ENCODE measurements at places on chromosomes 2 and 18. TPM values are rescaled to one million over a fixed set of nuclear protein-coding genes. Genes with fewer than 3 reads are reported as not detected.

The GPR45 gene
- total RNA-seq = not detected

The TSPYL6 gene
- under 0.01 TPM for total RNA-seq

The PDCD1 gene
- total RNA-seq = not detected

The SCN2A gene
- 7.8 TPM for total RNA-seq

The COLEC11 gene
- not detected for total RNA-seq

The TBR1 gene
- not detected for total RNA-seq

The PLB1 gene
- 2.0 TPM for total RNA-seq

The GAREM1 gene
- total RNA-seq = 3.5 TPM

The TEX261 gene
- total RNA-seq = 36.9 TPM

The LIMS1 gene
- 145 TPM for total RNA-seq

The ASB18 gene
- not detected for total RNA-seq

The SKOR2 gene
- total RNA-seq = not detected

The NLRC4 gene
- not detected for total RNA-seq

The ZBTB7C gene
- total RNA-seq = not detected

The SPATA3 gene
- not detected for total RNA-seq

The CROCC2 gene
- total RNA-seq = 1.0 TPM

The SH2D6 gene
- not detected for total RNA-seq

The CRYBA2 gene
- total RNA-seq = not detected

The PLCL1 gene
- 1.6 TPM for total RNA-seq

The SALL3 gene
- not detected for total RNA-seq

The C2orf72 gene
- total RNA-seq = 0.17 TPM

The REG3G gene
- not detected for total RNA-seq
